ENCODE measurements at places on chromosomes 2 and 18.

GRCh38 chr2:202221873-202222272 lies 16.5 kb downstream of the SUMO1 start:
- DNase-seq = no peak

- no peak for DNase-seq
Observed at GRCh38 chr2:221606424-221606823, 34.3 kb upstream of the EPHA4 start.

- DNase-seq = no peak
Observed at GRCh38 chr2:146785101-146785500, 1059.7 kb upstream of the ACVR2A start.

GRCh38 chr2:181153886-181154285 lies 173.5 kb downstream of the UBE2E3 start:
- DNase-seq = no peak

GRCh38 chr2:239378021-239378917 lies 22.6 kb downstream of the HDAC4 start:
- DNase-seq = no peak

GRCh38 chr2:37205689-37206341 lies 9.5 kb downstream of the CEBPZOS start:
- no peak for DNase-seq

DNA sequence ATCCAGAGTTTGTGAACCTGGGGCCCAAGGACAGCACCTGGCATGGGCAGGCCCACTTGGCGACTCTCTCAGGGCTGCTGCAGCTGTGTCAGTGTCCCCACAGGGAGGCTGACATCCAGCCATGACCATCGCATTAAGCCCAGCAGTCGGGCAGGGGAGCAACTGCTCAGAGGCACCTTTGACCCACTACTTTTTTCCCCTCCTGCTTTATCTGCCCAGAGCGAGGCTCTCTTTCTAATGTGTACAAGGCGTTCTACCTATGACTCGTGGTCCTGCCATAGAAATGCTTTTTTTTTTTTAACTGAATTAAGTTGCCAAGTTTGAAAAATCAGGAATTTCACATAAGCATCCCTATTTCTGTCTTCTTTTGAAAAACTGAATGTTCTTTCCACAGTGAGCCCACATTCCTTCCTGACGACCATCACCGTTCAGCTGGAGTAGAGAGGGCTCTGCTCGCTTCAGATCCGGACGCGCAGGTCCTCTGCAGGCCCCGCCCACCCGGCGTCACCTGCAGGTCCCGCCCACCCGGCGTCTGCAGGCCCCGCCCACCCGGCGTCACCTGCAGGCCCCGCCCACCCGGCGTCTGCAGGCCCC lies 403 bp upstream of the CLUL1 start:
- DNase-seq = no peak

- no peak for DNase-seq
Observed at GRCh38 chr2:233386382-233387041, 32.2 kb downstream of the DGKD start.

DNA sequence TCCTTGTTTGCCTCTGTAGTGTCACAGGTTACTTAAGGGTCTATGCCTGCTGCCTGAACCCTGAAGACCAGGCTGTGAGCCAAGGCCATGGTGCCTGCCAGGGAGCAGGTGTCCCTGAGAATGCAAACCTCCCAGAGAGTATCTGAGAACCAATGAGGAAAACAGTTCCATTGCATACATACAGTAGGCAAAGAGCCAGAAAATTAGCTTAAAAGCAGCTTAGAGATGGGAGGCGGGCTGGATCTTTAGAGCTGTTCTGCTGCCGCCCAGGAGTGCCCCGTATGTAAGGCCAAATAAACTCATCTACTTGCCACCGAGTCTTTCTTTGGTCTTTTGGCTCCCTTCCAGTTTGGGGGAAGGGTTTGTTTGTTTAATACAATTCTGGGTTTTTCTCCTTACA lies 327.9 kb downstream of the CLIP4 start:
- no peak for DNase-seq

DNA sequence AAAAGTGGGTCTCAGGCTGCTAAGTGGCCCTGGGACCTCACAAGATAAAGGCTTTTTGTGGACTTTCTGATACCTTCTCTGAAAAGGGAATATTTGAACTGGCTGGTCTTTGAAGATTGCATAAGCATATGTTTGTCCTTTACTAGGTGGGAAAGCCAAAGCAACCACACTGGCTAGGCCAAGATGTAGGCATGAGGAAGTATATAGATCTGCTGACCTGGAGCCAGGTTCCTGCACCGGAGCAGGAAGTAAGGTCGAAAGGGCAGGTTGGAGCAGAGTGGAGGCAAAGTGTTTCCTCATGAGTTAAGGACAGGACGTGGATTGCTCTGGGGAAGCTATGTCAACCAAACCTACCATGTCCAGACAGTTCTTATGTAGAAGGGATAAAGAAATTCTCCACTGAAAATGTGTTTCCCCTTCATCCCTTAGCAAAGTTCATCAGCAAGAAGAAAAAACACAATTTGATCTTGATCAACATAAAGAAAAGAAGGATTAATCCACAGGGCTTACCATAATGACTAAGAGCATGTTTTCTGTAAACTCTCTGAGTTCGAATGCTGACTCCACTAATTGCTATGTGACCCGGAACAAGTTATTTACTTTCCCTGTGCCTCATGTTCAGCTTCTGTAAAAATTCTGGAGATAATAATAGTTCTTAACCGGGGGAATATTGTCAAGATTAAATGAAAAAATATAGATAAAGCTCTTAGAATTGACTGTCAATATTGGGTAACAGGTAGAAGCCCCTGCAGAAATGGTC lies 156.1 kb upstream of the SRD5A2 start:
- DNase-seq = no peak

- no peak for DNase-seq
Observed at GRCh38 chr18:44823782-44824181, 143.1 kb downstream of the SETBP1 start.

DNA sequence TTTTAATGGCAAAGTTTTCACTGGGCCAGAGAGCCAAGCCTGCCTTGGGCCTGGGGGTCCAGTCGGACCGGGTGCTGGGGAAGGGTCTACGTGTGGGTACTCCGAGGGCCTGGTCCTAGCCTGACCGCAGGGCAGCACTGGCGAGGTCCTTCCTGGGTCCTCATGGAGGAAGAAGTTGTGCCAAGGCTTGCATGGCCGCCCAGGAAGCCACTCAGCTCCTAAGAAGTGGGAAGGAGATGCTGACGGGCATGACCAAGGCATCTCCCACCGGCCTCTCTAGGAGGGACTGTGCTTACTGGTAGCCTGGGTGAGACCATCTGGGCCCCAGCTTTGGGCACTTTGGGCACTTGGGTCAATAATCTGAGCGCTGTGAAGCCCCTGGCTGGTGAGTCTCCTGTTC lies 22.6 kb downstream of the CIB4 start:
- DNase-seq = no peak

GRCh38 chr2:151238527-151239487 lies 22.9 kb downstream of the RBM43 start:
- DNase-seq = peak; percentile 13

GRCh38 chr18:63440881-63441280 lies 18.6 kb upstream of the VPS4B start:
- DNase-seq = no peak

GRCh38 chr2:237427769-237428506 lies 14.0 kb upstream of the COL6A3 start:
- DNase-seq = peak; percentile 34

DNA sequence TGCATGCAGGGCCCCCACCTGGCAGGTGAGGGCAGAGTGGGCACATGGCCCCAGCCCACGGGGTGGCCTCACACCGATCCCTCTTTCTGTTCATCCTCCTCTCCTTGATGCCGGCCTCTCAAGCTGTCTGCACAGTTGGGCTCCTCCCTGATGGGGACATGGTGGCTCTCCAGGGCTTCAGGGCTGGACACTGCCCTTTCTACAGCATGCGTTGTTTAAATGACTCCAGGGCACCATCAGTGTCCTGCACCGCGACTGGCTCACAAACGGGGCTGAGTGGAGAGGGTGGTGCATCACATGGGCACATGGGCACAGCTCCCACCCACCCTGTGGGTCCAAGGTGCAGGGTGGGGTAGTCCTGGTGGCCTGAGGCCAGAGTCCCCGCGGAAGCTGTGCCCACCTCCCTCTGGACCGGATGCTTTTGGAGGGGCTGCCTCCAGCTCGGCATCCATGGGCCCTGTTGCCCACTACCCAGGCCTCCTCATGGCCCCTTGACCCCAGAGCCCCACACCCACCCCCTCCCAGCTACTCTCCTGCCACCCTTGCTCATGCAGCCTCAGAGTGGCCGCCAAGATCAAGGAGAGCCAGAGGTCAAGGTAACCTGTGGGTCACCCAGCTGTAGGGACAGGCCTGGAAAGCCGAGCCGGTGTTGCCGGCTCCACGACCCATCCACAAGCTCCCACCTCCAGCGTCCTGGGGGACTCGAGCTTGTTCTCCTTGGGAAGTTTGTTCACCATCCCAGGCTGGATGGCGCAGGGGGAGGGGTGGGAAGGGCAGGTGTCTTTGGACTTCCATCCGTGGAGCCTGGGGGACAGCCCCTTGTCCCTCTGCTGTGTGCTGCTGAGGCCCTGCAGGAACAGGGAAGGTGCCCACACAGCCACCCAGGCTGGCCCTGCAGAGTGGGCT lies 12.3 kb upstream of the SNED1 start:
- no peak for DNase-seq

DNA sequence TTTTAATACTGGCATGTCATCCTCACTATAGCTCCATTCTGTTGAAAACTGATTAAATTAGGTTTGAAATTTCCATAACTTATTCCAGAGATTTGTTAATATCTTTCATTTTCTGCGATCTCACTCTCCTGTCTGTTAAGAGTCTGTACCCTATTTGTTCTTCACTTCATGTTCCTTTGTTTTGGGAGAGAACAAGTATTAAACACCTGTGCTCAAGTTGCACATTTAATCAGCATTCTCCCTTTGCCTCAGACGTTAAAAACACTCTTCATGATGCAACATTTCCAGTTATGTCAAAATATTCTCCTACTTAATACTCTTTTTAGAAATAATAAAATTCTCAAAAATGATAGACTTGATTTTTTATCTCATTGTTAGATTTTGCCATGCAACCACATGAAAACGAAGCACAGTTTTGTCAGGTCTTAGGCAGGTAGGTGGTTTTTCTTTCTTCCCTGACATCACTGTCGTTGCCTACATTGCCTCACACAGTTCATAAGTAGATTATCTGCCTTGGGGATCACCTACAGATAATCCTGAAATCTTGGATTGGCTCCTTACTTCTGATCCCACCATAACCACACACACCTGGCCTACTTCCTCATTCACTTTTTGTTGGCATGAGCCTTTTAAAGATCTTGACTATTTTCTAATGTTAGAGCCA lies 109.9 kb downstream of the GAREM1 start:
- DNase-seq = no peak

DNA sequence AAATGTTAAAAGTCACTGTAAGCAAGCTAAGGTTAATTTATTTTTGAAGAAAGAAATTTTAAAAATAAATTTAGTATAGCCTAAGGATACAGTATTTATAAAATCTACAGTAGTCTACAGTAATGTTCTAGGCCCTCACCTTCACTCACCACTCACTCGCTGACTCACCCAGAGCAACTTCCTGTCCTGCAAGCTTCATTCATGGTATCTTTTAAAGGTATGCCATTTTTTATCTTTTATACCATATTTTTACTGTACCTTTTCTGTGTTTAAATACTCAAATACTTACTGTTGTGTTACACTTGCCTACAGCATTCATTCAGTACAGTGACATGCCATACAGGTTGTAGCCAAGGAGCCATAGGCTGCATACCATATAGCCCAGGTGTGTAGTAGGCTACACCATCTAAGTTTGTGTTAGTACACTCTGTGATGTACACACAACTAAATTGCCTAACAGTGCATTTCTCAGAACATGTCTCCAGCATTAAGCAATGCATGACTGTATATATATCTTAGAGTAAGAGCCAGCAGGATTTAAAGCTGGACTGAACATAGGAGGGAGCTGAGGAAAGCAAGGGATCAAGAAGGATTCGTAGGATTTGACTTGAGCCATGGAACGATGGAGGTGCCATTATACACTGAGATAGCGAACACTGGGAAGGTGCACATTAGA lies 83.1 kb upstream of the KLF7 start:
- no peak for DNase-seq

DNA sequence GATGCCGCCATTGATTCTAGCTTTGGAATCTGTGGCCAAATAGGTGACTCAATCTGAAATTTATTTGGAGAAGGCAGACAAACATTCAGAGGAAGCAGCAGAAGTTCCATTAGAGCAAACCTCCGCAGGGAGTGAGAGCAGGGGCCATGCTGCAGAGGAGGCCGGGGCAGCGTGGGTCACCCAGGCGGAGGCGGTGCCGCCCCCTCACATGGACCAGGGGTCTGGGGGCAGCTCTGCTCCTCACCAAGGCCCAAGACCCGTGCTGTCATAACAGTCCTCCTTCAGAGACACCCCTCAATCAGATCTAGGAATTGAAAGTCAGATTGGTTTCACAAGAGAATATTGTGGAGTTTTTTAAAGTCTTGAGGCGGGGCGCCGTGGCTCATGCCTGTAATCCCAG lies 92.4 kb downstream of the GBX2 start:
- DNase-seq = no peak

DNA sequence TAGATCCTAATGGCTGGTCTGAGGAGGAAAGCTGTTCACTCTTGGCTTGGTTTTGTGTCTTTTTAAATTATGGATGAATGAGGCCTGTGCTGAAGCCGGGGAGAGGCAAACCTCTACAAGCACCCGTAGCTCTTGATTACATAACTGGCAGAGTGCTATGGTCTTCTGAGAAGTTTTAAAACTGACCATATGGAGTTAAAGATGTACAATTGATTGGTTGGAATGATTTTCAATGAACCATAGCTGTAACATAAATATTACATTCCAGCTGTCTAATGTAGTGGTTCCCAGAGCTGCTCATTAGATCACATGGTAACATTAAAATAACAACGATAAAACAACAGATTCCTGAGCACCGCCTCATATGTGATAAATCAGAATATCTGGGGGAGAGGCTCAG lies 71.1 kb upstream of the MAP4K3 start:
- no peak for DNase-seq

DNA sequence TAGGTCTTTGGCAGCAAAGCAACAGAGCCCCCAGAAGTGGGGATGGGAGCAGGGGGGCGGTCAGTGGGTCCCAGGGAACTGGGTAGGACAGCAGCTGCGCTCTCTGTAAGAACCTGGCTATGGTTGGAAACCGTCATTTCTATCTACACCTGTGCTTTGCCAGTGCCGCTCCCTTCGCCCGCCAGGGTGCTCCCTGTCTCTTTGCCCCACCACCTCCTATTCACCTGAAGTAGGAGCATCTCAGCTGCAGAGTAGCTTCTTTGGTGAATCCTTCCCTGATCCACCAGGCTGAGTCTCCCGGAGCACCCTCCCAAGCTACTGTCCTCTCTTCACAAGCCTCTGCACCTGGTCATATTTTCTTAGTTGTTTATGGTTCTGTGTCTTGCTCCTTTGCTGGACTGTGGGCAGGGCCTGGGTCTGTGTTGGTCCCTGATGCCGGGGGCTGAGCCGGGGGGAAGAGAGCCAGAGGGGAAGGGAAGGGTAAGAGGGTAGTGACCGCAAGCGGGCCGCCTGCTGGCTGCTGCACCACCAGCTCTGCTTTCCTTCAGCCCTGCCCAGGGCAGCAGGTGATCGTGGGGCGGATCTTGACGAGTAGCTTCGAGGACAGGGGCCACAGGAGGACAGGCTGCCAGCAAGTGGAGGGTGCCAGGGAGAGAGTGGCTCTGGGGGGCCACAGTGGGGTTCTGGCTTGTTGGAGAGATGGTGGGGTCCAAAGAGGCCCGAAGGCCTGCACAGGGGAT lies 45.2 kb downstream of the INPP5D start:
- no peak for DNase-seq
